IPS DF 19.7 (cell line): ENCODE measurements at places on chromosomes 11 and 22.

DNA sequence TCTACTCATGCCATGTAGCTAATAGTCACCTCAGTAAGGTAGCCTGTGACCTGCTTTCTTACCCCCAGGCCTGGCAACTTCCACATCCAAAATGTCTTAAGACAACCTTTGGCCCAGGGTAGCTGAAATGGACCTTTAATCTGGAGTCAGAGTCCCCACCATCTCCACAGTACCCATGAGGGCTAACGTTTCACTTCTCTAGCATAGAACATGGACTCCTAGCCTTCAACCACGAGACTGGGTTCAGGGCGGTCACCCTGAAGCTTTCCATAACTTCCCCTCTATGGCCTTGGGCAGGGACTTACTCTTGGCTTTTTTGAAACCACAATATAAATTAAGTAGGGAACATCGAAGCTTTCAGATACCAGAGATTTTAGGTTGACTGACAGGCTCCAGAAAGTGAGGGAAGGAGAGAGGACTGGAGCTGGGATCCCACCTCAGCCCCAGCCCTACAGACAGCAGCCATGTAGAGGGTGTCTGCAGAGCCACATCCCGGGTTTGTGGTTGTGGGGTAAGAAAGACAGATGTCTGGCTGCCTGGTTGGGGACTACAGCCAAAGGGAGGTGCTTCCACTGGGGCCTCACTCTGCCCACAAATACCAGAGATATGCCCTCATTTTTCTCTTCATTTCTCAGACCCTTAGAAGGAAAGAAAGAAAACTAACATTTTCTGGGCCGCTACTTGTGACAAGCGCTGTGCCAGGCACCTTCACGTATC is 2.6 kb downstream of the TBC1D10A start:
- DNase-seq, result no peak

DNA sequence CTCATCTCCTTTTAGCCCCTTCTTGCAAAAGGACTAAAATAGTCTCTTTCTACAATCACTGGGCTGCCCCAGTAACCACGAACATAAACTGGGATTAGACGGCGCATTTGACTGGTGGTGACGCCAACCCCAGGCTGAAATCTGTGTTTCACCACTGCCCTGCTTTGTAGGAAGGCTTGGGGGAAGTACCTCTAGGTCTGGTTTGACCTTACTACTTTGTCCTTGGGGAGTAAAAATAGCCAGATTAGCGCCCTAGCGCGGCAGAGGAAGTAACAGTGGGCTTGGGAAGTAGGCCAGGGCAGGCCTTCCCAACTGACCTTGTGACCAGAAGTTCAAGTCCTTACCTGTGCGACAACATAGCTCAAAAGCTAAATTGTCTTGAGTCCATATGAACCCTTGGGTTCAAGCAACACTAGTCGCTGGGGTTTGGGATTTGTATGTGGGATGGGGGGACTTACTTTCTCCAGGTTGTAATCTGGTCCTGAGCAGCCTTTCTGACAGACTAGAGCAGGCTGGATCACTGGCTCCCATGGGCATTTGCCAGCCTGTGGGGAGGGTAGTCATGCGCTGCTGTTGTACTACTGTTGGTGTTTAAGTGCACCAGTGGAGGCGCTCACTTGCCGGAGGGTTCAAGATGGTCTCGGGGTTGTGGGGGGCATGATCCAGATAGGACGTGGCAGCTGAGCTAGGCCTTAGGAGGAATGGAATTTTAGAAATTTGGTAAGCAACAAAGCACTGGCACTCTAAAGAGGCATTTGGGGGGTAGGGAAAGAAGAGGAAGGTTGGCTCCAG is 953 bp upstream of the PACS1 start:
- no peak for DNase-seq

- DNase-seq, result no peak
These were observed 44.3 kb upstream of the CEP126 start for GRCh38 chr11:101870510-101870909.

DNA sequence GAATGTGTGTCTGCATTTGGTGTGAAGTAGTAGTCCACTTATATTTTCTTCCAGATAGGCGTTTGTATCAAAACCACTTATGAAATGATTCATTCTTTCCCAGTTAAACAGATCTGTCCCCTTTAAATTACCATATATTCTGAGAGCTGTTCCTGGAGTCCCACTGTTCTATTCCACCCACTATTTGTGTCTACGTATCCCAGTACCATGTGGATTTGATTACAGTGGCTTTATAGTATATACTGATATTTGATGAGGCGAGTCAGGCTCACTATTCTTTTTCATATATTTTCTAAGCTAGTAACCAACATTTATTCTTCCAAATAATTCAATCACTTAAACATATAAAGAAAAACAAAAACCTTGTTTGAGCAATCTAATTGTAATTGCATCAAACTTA is 81.9 kb upstream of the RASSF10 start:
- DNase-seq, result no peak

DNA sequence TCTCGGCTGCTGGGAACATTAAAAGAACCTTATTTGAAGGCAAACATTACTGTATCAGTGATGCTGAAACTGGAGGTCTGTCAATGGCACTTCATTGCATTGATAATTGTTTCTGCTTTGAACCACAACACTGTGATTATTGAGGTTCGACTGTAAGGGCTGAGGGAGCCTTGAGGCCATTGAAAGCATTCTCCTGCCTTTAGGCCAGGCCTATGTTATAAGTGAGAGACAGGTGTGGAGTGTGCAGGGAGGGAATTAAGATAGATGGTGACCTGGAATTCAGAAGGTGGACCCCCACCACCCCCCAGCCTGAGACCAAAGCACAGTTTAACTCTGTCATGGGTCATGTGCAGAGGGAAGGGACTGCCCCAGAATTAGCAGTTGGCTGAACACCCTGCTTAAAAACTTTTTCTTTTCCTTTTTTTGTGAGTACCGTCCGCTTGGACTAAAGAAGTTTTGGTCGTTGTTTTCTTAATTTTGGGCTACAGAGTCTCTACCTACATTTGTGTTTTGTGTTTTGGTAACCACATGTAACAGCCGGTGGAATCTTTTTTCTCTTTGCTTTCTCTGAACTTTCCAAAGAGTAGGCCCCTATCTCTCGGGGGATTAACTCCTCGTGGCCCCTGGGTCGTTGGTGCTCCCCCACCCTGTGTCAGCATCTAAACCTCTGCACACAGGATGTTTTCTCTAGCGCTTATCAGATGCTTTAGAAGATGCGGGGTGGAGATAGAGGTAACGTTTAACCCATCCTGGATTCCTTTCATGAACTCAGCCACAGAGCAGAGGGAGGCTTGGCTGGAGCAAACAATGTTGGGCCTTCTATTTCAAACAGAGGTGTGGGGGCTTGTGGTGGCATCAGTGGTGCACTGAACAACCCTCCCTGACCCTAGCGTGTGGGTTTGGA is 43.7 kb downstream of the ZBTB16 start:
- no peak for DNase-seq

- no peak for DNase-seq
These were observed 47.3 kb upstream of the SYN3 start for GRCh38 chr22:33105501-33105911.

DNA sequence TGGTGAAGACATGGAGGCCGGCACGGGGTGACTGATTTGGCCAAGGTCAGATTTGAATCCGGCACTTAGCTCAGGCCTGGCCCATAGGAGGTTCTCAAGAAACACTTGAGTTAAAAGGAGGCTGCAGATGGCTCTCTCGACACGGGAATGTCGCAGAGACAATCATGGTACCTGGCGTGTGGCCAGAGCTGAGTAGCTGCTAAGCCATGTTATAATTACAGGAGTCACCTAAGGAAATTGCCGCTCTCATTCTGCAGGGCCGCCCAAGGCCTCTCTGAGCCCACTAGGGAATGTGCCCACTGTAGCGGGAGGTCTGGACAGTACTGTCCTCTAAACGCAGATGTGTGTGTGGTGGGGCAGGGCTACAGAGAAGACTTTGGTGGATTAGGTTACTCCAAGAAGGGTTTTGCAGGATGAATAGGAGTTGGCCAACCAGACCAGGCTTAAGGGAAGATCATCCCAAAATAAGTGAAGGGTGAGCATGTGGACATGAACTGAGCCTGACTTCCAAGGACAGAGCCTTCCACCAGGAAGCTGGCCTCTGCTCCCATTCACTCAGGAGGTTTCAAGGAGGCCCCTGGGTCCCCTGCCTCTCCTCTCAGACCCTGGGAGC is 19.3 kb upstream of the PRR5 start:
- no peak for DNase-seq

GRCh38 chr11:2484576-2485125 is 39.8 kb downstream of the KCNQ1 start:
- no peak for DNase-seq

DNA sequence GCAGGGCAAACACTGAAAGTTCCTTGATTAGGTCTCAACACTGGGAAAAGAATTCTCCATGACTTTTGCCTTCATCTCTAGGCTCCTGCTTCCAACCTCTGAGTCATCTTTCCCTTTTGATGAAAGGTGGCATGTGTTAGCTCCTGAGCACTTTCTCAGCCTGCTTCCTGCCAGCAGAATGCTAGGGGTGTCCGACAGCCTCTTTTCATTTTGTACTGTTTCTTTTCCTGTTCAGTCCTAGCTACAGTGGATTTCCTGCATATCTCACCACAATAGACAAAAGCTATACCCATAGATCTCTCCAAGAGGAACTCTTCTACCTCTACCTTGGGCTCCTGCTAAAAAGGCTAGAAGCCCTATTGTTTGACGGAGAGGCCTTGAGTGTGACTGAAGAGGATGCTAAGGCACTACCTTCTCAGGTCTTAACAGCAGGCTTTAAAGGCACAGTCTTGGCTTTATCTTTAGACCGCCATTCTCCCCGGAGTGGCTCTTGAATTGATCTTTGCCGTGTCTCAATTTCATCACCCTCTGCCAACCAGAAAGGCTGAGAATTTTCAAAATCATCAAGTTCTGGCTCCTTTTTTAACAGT is 145.5 kb downstream of the RBFOX2 start:
- no peak for DNase-seq

DNA sequence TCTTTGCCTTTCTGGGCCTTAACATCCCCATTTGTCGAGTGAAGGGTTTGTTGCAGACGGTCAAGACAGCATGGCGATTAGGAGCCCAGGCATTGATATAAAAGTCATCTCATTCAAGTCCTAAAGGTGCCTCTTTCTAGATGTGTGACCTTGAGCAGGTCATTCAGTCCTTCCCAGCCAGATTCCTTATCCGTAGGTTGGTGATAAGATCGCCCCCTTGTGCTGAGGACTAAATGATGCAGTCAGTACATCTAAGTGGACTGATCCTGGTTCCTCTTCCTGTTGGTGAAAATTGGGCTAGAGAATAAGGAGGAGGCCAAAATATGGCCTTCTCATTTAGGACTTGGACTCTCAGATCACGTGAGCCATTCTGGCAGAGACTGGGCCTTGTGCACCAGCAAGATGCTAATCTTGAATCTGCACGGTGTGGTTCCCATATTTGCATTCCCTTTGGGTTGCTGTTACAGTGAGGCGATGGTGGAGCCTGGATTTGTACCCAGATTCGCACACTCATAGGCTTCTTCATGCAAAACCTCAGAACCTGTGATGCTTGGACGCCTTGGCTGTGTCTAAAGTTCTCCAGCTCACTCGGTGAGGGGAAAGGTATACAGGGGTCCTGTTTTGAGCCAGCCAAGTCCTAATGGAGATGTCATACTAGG is 156.8 kb downstream of the MYO18B start:
- DNase-seq, result peak; percentile 48

DNA sequence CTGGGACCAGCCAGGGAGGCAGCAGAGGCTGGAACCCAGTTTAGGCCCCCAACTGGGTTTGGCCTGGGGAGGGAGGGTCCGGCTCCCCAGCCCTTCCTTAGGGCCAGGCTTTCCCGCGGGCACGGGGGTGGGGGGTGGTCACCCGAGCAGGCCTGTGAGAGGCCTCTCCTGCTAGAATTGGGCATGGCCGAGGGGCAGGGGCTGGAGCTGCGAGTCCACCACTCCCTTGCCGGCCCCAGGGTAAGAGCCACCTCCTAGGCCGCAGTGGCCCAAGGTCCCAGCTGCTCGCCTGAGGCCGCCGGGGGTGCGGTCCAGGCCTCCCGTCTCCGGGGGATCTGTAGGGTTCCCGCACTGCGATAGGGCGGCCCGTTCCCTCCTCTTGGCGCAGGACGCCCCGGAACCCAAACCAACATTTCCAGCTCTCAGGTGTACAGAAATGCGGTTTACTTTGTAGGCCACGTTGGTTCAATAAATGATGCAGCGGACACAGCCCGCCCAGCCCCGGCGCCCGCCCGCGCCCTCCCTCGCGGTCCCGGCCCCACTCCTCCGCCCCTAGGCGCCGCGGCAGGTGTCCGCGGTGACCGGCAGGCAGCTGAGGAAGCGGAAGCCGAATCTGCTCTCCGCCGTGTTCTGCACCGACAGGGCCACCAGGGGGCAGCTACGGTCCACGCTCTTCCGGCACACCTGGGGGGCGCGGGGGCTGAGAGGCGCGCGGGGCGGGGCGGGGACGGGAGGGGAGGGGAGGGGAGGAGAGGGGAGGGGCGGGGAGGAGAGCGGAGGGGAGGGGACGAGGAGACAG is 5.9 kb downstream of the LMNTD2 start:
- DNase-seq, result no peak

DNA sequence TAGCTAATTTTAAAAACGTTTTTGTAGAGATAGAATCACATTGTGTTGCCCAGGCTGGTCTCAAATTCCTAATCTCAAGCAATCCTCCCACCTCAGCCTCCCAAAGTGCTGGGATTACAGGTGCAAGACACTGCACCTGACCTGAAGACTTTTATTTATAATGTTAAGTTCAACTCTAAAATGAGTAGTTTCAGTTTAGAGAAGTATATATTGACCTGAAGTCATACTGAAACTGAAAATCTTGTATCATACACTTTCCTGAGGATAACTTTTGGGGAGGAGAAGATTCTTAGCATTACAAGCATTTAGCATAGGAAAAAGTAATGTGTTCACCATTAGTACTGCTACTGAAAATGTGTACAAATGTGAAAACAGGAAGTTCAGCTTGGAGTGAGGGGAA is 249.3 kb downstream of the CASP12 start:
- no peak for DNase-seq

GRCh38 chr22:43014316-43014868 is 557 bp downstream of the PACSIN2 start:
- DNase-seq, result no peak

- no peak for DNase-seq
These were observed 82.9 kb downstream of the PKNOX2 start for GRCh38 chr11:125247431-125247830.

DNA sequence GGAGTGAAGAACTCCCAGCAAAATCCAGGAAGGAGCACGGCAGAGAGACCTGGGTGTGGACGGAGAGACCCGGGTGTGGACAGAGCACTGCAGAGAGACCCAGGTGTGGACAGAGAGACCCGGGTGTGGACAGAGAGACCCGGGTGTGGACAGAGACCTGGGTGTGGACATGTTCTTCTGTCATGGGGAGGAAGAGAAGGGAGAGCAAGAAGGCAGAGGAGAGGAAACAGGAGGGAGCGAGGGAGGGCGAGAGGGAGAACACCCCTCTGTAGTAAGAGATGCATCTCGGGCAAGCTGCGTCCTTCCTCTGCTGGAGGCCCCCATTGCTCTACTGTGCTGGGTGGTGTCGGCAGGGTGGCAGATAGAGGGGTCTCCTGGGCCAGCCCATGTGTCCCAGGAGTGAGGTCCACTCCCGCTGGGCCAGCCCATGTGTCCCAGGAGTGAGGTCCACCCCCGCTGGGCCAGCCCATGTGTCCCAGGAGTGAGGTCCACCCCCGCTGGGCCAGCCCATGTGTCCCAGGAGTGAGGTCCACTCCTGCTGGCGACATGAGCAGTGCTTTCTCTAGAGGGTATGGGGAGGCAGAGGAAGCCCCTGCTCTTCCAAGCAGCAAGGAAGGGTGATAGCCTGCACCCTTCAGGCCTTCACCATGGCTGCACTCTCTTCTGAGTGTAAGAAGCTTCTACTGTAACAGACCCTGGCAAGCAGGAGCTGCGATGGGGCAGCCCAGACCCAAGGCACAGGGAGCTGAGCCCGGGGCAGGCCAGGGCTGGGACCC is 934.2 kb downstream of the BRD1 start:
- no peak for DNase-seq

GRCh38 chr11:72860592-72860991 is 46.4 kb downstream of the ATG16L2 start:
- DNase-seq, result no peak
